ENCODE measurements at places on chromosomes 2 and 18.

DNA sequence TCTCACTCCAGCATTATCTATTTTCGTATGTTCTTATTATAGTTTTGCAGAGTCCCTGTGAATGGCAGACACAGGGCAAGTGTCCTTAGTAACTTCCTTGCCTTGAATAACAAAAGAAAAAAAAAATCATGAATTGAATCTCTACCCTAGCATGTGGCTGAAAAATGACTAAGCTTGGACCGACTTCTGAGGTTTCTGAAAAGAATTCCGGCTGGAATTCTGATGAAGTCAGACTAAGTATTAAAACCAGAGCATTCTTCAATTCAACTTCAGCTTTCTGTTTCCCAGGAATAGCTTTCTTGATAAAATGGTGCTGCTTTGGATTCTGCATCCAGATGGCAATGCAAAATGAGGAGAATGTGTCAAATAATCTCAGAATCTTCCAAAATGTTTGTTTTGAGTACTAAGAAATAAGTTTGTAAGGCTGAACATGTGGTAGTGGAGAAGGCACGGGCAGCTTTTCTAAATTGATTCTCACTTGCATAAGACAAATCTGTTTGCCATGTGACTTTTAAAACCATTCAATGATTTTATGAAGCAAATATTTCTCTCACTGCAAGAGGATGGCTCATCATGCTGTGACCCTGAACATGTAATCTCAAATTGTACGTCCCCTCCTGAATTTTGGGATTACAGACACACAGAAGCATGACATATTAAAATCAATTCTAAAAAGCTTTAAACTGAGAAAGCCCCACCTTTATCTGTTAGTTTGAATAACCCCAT is 1462.8 kb upstream of the LRRTM1 start:
- peak; percentile 66 for DNase-seq

DNA sequence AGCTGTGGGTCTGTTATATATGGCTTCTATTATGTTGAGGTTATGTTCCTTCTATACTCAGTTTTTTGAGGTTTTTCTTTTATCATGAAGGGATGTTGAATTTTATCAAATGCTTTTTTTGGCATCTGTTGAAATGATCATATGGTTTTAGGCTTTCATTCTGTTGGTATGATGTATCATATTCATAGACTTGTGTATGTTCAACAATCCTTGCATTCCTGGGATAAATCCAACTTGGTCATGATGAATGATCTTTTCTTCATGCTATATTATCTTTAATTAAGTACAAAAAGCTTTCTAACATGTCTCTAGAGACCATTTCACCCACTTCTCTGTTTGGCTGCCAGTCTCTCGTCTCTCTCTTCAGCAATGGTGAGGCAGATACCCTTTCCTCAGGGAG is 54.2 kb downstream of the MDH1 start:
- DNase-seq: no peak

DNA sequence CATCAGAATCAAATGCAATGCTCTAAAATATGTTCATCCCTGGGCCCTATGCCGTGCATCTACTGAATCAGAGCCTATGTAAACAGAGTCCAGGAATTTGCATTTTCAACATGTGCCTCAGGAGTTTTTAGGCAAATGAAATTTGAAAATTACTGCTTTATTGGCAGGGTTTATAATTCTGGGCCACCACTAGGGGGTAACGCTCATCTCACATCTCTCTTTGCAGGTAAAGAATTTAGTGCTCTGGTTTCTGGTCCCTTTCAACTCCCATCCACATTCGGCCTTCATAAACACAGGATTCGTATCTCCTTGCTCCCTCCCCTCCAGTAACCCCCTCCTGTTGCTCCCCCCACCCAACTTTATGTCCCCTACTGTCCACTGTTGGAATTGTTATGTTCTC is 49.3 kb downstream of the LYPD6B start:
- no peak for DNase-seq

GRCh38 chr2:222693837-222694236 is 22.4 kb downstream of the MOGAT1 start:
- peak; percentile 40 for DNase-seq

DNA sequence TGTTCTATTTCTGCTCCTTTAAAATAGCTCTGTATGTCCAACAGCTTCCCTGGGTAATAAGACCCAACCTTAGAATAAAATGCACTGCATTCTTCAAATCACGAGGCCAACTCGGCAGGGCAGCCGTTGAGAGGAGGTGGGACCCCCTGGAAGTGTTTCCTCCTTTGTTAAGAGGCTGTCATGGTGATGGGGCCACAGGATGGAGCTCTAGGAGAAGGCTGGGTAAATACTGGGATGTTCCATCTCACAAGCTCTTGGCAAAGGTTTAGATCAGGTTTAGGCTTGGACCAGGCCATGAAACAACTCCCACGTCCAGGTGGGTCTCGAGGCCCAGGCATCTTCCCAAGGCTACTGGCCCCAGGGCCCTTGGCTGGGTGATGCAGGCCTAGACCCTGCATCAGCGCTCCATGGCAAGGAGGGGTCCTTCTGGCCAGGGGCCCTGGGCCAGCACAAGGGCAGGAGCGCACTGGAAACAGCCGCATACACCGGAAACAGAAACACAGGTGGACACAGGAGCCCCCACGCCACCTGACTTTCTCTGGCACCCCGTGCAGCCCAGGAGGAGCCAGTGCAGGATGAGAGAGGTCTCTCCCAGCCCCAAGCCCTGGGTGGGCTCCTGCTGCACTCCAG is 38.8 kb upstream of the OTOS start:
- no peak for DNase-seq

- DNase-seq: peak; percentile 7
Measured at GRCh38 chr2:33167622-33168245, 221.0 kb downstream of the LTBP1 start.

Data from M059J (cell line).